ENCODE measurements at places on chromosomes 11 and 22.
A peak's percentile ranks its signal among the peaks of the same experiment; 100 is the strongest.

GRCh38 chr11:13784441-13784840 is 116.0 kb downstream of the FAR1 start:
- no peak for DNase-seq

GRCh38 chr11:32024948-32025347 is 65.9 kb upstream of the RCN1 start:
- no peak for DNase-seq

GRCh38 chr11:33934450-33934849 is 42.6 kb upstream of the LMO2 start:
- DNase-seq: no peak

DNA sequence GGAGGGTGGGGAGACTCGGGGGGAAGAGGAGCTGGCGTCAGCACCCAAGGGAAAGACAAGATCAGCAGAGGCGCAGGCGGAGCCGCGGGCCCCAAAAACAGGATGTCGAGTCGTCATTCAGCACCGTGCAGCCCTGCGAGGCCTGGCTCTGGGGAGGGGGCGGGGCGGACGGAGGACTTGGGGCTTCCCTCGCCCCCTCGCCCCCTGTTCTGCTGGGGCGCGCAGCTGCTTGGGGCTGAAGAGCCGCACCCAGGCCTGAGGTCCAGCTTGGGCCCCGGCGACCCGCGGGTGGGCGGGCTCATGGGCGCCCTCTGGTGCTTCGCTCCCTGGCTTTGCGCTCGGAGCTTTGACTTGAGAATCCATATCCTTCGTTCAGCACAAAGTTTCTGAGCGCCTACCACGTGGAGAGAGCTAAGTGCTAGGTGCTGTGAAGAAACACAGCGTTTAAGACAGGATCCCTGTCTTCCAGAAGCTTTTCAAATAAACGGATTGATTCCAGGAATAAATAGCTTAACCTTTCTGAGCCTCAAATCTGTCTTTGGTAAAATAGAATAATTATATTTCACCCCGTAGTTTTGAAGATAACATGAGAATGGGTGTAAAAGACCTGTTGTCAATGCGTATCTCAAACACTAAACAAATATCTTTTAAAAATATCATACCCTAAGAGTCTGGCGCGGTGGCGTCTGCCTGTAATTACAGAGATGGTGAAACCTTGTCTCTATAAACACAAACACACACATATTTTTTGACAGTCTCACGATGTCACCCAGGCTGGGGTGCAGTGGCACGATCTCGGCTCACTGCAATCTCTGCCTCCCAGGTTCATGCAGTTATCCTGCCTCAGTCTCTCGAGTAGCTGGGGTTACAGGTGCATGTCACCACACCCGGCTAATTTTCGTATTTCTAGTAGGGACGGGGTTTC is 929 bp upstream of the RHOG start:
- DNase-seq: peak; percentile 89

DNA sequence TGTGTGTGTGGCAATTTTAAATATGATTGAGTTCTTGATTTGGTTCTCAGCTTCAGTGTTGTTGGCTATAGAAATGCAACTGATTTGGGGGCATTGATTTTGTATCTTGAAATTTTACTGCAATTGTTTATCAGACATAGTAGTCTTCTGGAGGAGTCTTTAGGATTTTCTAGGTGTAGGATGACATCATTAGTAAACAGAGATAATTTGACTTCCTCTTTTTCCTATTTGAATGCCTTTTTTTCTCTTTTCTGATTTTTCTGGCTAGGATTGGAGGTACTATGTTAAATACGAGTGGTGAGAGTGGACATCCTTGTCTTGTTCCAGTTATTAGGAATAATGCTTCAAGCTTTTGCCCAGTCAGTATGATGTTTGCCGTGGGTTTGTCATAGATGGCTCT is 124.9 kb downstream of the MSANTD4 start:
- DNase-seq: no peak

DNA sequence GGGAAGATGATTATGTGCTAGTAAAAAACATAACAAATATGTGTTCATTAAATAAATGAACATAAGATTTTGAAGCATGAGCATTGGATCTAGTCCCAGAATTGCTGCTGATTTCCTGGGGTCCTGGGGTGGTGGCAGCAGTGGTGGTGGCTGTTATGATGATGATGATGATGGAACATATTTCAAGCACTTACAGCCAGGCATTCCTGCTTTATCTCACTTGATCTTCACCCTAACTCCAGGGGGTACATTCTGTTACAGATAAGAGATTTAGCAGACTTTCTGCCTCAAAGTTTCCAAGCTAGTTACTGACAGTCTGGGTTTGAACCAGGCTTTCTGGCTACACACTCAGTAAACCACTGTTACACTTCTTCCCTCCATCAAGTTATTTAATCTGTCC is 5.2 kb downstream of the TRAPPC4 start:
- DNase-seq: no peak

GRCh38 chr11:65700399-65700798 is 11.7 kb upstream of the KAT5 start:
- DNase-seq: no peak

- DNase-seq: no peak
These were observed 51.4 kb downstream of the BDNF start for GRCh38 chr11:27648840-27649239.

DNA sequence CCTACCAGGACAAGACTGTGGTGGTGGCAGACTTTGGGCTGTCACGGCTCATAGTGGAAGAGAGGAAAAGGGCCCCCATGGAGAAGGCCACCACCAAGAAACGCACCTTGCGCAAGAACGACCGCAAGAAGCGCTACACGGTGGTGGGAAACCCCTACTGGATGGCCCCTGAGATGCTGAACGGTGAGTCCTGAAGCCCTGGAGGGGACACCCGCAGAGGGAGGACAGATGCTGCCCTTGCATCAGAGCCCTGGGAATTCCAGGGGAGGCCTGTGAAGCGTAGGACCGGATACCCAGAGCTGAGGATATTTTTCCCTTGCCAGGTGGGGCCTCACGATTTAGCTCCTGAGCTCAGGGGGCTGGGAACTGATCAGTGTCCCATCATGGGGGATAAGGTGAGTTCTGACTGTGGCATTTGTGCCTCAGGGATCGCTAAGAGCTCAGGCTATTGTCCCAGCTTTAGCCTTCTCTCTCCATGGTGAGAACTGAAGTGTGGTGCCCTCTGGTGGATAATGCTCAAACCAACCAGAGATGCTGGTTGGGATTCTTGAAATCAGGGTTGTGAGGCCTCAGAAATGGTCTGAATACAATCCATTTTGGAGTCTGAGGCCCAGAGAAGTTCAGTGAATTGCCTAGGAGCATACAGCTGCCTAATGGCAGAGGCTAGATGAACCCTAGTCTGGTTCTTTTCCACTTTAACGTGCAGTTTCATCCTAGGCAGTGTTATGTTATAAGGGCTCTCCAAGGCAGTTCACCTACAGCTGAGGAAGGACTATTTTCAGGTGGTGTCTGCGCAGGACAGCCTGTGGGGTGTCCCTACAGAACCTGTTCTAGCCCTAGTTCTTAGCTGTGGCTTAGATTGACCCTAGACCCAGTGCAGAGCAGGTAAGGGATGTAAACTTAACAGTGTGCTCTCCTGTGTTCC is 19.5 kb downstream of the PIK3IP1 start:
- no peak for DNase-seq

DNA sequence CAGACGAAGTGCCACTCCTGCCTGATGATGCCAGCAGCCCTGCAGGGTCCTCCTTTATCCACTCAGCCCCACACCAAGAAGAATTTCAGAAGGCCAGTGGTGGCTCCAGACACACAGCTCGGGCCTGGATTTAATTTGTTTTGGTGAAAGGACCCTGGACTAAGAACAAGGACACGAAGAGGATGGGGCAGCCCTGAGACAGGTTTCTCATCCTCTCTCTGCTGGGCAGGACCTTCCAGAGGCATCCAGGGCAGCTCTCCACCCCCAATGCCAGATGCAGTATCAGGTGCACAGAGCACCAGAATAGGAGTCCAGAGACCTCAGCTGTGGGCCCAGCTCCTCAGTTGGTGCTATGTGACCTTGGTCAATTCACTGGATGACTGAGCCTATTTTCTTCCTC is 72.0 kb downstream of the TRIM29 start:
- DNase-seq: no peak

DNA sequence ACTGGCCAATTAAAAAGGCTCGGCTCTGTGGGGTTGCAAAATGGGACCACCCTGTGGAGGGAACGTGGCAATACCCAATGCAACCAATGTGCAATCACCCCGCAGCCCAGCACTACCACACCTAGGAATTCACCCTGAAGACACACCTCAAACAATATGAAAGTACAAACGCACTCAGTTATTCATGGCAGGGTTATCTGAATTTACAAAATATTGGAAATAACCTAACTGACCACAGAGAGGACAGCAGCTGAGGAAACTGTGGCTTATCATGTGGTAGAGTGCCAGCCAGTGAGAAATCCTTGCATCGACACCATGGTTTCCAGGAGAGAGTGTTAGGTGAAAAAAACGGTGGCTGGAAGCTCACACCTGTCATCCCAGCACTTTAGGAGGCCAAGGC is 18.7 kb downstream of the ALG12 start:
- DNase-seq: no peak

- DNase-seq: no peak
These were observed 89.6 kb downstream of the ISX start for GRCh38 chr22:35155403-35156025.

DNA sequence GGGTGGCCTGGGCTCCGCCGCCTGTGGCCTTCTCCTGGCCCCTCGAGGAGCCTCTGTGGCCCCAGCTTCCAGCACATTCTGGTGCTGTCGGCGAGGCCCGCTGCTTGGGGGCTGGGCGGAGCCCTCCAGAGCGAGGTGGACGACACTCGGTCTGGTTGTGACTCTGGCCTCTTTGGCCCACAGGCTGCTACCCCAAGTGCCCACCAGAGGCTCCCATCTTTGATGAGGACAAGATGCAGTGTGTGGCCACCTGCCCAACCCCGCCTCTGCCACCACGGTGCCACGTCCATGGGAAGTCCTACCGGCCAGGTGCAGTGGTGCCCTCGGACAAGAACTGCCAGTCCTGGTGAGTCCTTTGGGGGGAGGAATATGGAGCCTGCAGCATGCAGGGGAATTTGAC is 22.4 kb downstream of the MUC5AC start:
- no peak for DNase-seq

DNA sequence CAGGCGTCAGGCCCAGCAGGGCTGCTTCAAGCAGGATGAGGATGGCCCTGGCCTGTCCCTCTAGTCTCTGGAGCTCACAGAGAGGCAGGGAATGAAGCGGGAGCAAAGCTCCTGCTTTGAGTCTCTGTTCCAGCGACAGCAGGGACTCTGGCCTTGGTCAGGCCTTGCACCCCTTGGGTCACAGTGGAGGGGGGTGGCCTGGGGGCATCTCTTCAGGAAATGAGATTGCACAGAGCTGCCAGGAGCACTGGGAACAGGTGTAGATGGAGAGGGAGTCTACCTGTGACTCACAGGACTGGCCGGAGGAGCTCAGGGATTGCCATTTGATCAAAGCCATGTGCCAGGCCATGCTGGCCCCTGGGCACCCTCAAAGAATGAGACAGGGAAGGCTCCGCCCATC is 1.6 kb downstream of the ANO1 start:
- DNase-seq: no peak

- no peak for DNase-seq
These were observed 529.3 kb downstream of the MIAT start for GRCh38 chr22:27186643-27187042.

GRCh38 chr11:9014826-9015225 is 11.0 kb upstream of the NRIP3 start:
- no peak for DNase-seq

DNA sequence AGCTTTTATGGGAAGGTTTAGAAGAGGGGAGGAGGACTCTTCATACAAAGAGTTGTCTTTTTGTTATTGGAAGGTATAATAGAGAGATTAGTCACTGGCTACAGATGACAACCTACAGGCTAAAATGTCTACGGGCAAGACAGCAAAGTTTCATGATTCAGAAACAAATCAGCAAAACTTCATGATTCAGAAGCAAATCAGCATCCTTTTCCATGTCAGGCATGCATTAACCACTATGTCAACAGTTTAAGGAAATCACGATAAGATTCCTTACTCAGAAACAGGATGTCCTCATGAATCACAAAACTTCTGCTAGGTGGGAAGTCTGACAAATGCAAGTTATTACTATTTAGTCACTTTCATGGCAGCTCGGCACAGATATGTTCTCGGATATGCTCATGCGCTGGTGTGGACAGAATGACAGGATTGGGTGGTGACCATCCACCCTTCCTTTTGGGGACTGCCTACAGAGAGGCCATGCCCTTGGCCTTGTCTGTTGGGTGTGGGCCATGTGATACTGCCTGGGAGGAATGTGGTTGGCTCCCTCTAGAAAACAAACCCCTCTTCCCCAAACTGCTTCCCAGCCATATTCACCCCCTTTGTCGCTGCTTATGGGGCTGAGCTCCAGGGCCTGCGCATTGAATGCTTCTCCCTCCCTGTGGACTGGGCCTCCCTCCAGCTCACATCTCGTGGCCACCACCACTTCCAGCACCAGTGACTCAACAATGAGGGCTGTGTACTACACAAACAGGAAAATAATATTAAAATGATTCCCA is 10.1 kb downstream of the C11orf91 start:
- no peak for DNase-seq

GRCh38 chr11:17764446-17765218 is 30.1 kb downstream of the KCNC1 start:
- DNase-seq: no peak

DNA sequence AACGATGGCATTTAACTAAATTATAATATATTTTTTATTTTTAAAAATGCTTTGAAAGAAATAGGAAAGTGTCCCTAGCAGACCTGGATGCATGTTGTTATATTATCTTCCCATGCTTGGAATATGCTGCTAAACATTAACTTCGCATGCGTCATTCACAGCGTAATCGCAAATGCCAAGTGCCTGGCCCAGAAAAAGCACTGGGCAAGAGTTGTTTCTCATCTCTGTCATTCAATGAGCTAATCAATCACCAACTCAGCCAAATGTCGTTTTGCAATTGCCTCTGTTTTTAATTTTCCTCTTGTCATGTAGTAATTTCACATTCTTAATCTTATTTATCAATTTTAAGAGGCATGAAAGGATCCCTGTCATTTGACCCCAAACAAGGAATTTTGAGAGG is 1421.9 kb downstream of the BRD1 start:
- DNase-seq: no peak

DNA sequence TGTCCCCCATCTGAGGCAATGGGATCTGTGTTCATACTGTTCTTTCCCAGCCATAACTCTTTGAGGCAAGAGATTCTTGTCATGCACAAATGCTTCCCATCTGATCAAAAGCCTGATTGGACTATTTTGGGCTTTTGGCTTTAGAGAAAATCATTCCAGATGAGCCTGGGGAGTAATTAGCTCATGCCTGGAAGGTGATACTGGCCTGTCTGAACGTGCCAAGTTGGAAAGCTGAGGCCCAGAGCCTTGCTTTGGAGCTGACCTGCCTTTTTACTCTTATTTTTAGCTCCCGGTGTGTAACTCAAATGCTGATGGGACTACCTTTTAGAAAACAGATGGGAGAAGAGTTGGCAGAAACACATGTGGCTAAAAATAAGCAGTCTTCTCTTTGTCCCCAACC is 105.0 kb downstream of the DBX1 start:
- DNase-seq: no peak

DNA sequence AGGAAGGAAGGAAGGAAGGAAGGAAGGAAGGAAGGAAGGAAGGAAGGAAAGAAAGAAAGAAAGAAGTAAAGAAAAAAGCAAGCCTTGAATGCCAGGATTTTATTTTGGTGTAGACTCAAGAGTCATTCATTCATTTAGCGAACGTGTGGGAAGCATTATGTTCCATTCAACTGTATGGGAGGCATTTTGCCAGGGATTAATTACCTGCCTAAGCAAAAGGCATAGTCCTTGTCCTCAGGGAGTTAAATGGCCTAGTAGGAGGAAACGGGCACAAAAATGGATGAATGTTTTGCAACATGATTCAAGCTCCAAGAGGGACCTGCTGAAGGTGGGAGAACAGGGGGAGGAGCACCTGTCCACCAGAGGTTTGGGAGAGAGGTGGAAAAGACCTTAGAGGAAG is 16.2 kb upstream of the ZNRF3 start:
- DNase-seq: no peak

Measured in stimulated activated CD4-positive, alpha-beta T cell treated with anti-CD3 and anti-CD28 coated beads, TNF-alpha, amount 100 ng/mL, for 1 hour (primary cell).